ENCODE measurements at places on chromosomes 2 and 18.

GRCh38 chr18:22293417-22293816, 124.0 kb downstream of the GATA6 start:
- no peak for DNase-seq

GRCh38 chr2:160701822-160702221, 208.2 kb upstream of the RBMS1 start:
- no peak for DNase-seq

- DNase-seq: no peak
Measured at GRCh38 chr2:69639266-69639665, 4.3 kb downstream of the AAK1 start.

- DNase-seq: no peak
Measured at GRCh38 chr18:29892960-29893558, 1149.5 kb downstream of the DSC3 start.

- no peak for DNase-seq
Measured at GRCh38 chr18:45760462-45761036, 36.6 kb downstream of the SLC14A1 start.

GRCh38 chr18:65934874-65935273, 184.1 kb downstream of the CDH7 start:
- DNase-seq: no peak

All from stimulated activated CD8-positive, alpha-beta memory T cell treated with anti-CD3 and anti-CD28 coated beads, Interleukin-2, amount 100 ng/mL, for 48 hours (primary cell).